GM19239 (cell line): ENCODE measurements at places on chromosomes 13 and 19.

- DNase-seq = no peak
Measured at GRCh38 chr13:59510386-59510785, 653.3 kb downstream of the DIAPH3 start.

DNA sequence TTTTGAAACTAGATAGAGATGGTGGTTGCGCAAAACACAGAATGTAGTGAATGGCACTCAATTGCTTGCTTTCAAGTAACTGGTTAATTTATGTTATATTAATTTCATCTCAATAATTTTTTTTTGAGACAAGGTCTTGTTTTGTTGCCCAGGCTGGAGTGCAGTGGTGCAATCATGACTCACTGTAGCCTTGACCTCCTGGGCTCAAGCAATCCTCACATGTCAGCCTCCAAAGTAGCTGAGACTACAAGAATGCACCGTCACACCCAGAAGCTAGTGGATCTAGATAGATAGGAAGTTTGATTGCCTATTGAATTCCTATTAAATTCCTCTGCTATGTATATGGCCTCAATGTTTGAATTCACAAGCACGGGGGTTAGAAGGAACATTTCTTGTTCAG lies 26.4 kb upstream of the ADGRE2 start:
- no peak for DNase-seq

DNA sequence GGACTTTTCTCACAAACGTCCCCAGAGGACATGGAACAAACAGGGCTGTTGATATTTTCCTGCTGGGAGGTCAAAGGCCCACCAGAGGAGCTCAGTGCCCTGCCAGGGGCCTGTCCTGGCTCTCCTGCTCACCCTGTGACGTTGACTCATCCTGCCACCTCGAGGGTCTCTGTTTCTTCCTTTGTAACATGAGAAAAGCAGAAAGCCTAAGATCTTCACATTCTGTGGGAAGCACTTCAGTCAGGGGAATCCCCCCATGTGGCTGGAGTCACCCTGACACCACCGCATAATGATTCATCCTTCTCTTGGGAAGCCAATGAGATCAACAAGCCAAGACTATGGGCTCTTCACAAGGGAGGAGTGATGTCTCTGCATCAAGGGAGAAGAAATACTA lies 147.9 kb downstream of the KATNAL1 start:
- DNase-seq = no peak

- DNase-seq = no peak
Measured at GRCh38 chr13:59086147-59086546, 1077.6 kb downstream of the DIAPH3 start.

- DNase-seq = no peak
Measured at GRCh38 chr13:43085545-43085944, 62.2 kb downstream of the DNAJC15 start.

DNA sequence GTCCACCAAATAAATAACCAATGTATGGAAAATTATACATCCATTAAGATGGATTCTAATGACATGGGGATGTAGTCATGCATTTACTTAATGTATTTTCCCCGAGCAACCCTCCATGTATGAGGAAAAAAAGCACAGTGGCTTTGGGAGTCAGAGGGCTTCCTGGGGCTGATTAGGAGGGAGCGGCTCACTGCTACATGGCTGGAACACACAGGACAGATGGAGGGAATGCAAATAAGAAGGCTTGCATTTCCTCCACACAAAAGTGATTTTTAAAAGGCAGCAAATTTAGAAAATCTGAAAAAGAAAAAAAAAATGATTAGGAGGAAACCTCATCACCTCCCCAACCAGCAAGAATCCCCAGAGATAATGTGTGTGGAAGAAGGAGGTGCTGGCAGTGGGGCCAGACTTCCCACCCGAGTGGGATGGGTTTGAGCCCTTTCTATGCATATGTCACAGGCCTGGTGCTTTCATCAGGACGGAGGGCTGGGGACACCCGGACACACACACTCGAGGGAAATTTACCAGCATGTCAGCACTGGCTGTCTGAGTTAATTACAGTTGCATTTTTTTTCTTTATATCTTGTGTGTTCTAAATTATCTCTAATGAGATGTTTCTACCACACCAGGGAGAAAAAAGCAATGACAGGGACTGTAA lies 118.9 kb downstream of the USP12 start:
- DNase-seq = no peak

- DNase-seq = no peak
Measured at GRCh38 chr13:27137759-27138158, 33.9 kb downstream of the USP12 start.

DNA sequence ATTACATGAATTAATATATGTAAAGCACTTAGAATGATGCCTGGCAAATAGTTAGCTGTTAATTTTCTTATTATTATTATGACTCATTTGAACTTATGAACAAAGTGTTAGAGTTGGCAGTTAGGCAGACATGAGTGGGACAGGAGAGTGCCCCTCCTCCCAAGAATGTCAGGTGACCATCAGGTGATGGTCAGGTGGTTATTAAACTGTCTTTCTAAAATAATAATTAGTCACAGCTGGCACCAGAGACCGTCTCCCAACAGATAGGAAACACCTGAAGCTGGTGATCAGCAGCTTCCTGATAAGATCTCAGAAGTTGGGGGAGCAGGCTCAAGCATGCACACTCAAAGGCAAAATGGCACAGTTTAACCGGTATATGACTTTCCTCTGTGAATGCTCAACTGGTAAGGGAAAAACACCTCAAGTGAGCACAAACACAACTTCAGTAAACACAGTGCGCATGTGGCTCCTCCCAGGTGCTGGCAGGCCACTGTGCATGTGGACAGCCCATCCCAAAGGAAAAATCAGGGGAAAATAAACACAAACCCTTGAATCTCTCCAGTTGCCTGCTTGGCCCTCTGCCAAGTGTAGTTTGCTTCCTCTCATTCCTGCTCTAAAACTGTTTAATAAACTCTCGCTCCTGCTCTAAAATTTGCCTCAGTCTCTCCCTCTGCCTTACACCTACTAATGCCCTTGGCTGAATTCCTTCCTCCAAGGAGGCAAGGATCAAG lies 54.0 kb downstream of the FLT1 start:
- DNase-seq = no peak

- DNase-seq = no peak
Measured at GRCh38 chr19:15457701-15458484, 6.5 kb downstream of the RASAL3 start.

- DNase-seq = no peak
Measured at GRCh38 chr13:52712385-52712784, 27.2 kb downstream of the CNMD start.

- no peak for DNase-seq
Measured at GRCh38 chr13:98556142-98556816, 20.6 kb downstream of the STK24 start.

DNA sequence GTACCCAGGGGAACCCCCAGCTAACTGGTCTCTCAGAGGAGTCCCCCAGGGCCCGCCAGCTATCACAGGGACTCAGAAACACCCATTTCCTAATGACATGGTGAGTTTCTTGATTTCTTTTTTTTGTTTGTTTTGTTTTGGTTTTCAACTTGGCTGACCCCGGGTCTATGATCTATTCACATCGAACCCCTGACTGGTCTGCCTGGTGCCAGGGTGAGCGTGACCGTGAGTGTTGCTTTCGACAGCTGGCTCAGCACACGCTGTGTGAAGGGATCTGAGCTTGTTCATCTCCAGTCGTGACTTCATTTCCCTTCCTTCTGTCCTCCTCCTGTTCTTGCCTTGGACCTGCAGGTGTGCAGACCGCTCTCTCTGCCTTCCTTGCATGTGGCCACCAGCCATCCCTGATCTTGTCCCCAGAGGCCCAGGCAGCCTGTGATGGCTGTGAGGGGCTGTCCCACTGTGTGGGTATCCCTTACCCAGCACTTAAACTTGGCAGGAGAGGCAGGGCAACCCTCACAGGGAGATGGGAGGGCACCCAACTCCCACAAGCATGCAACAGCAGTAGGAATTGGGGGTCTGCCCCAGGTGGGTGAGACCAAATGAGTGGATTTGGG lies 26.2 kb downstream of the TMEM161A start:
- DNase-seq = no peak

DNA sequence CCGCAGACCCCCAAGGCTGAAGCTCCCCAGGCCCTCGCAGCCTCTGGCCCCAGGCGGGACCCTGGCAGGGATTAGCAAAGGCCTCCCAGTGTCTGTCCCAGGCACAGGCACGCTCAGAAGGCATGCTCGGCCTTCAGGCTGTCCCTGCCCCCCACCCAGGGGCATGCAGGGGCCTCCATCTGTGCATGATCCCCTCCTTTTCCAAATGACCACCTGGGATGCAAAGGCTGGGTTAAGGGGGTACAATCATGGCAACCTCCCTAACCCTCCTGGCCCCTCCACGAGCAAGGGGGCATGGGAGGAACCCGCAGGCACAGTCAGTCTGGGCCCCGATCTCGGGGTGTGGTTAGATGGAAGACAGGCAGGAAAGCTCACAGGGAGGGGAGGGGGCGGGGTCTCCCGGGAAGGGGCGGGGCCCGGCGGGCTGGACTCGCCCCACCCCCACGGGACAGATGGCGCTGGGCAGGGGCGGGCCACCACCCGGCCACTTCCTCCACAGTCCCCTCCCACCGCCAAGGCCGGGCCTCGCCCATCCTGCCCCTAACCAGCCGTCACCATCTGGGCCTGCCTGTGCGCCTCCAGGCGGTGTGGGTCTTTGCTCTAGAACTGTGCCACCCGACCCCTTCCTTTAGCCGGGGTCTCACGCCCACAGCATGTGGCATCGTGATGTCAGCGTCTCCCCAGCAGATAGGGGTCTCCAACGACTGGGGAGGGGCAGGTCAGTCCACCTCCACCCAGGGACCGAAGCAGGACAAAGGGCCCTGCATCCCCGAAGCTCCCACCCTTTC lies 7.0 kb upstream of the REXO1 start:
- peak; percentile 95 for DNase-seq

- peak; percentile 43 for DNase-seq
Measured at GRCh38 chr19:32691952-32692726, 518 bp downstream of the NUDT19 start.

GRCh38 chr19:50519006-50519575 lies 5.4 kb upstream of the ASPDH start:
- DNase-seq = no peak

DNA sequence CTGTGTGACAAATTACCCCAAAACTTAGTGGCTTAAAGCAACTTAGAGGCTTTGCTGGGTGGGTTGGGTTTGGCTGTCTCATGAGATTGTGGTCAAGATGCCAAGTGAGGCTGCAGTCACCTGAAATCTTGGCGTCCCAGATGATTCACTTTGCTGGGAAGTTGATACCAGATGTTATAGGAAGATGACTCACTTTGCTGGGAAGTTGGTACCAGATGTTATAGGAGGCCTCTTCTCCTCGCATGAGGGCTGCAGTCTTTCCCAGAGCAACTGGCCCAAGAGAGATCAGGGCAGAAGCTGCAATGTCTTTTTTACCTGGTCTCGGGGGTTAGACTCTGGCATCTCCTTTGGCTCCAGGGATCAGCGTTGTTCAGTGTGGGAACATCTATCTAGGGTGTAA lies 16.8 kb downstream of the TEX29 start:
- no peak for DNase-seq

- DNase-seq = no peak
Measured at GRCh38 chr19:55611300-55611982, 6.0 kb downstream of the ZNF865 start.

- no peak for DNase-seq
Measured at GRCh38 chr13:46172531-46172991, 9.4 kb downstream of the LCP1 start.

GRCh38 chr13:99367663-99368448 lies 60.7 kb upstream of the GPR183 start:
- no peak for DNase-seq

DNA sequence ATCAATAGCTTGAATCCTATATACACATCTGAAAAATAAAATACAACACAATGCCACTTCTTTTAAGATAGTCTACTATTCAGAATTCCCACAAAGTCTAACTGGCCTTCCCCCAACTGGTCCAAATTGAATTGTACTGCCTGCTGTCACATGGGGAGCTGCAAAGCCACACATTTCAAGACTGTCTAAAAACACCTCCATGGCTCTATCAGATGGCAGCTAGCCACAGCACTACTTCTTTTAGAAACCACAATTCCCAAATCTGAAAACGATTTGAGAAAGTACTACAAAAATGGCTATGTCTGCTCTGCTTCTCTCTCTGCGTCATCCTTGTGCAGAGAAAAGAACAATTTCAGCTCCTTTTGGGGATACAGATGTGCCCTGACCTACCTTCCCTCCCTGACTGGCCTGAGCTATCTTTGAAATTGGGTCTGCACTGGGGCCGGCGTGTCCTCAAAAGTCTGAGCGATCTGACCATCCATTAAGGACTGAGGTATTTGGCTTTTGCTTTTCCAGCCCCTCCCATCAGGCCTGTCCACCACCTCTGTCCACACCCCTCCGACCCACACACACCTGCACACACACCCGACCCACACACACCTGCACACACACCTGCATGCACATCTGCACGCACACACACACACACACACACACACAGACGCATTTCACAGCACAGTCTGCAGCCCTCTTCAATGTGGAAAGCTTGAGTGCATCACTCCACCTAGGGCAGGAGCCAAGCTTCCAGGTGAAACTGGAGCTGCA lies 68.6 kb upstream of the IPO5 start:
- DNase-seq = no peak

- DNase-seq = no peak
Measured at GRCh38 chr13:66037096-66037495, 1193.0 kb downstream of the PCDH9 start.

DNA sequence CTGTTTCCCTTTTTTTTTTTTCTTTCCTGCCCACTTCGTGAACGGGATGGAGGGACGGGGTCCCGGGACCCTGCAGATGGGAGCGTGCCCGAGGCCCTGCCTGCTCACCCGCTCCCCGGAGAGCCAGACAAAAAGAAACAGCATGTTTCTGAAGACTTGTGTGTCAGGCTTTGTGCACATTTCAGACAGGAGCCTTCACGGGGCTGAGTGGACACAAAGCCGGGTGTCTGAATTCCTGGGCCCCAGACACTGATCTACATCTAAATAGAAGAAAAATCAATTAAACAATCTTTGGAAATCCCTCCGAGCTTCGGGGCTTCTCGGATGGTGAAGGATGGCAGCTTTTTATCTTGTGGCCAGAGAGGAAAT lies 4.2 kb downstream of the PGPEP1 start:
- DNase-seq = no peak

DNA sequence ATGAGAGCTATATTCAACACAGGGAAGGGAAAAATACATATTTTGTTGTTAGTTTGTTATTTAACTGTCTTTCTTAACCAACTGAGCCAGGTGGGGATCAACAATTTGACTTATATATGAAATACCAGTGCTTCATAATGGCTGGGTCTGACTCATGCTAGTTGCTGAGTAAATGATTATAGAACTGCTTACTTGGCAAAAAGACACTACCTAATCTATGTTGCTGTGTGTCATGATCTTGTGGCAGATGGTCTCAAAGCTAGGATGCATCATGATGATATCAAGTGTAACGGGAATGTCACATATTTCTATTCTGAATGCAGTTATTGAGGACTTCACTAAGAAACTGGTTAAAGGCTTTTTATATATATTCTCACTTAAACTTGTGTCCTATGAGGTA lies 727.4 kb upstream of the SLITRK1 start:
- no peak for DNase-seq

- DNase-seq = no peak
Measured at GRCh38 chr13:70107125-70107497, 515 bp upstream of the ATXN8OS start.

GRCh38 chr13:97385146-97385545 lies 48.8 kb upstream of the RAP2A start:
- DNase-seq = no peak
